ENCODE measurements at places on chromosomes 1 and 21. TPM values are rescaled to one million over a fixed set of nuclear protein-coding genes. Genes with fewer than 3 reads are reported as not detected.
A peak's percentile ranks its signal among the peaks of the same experiment; 100 is the strongest.

GRCh38 chr21:44965251-44966022, 25.6 kb downstream of the SLX9 start:
- DNase-seq: no peak
- peaks cover 11% of the 10 kb centered on the region for H3K4me1 ChIP-seq
- no peaks in the 10 kb centered on the region for H3K36me3 ChIP-seq
- no peak overlapping the region for H3K27ac ChIP-seq
- H3K27me3 ChIP-seq: no peaks in the 10 kb centered on the region
- no peak overlapping the region for H3K4me3 ChIP-seq

RAB25 gene
- 175 TPM for total RNA-seq

COL9A2 gene
- 43.0 TPM for total RNA-seq

DNA sequence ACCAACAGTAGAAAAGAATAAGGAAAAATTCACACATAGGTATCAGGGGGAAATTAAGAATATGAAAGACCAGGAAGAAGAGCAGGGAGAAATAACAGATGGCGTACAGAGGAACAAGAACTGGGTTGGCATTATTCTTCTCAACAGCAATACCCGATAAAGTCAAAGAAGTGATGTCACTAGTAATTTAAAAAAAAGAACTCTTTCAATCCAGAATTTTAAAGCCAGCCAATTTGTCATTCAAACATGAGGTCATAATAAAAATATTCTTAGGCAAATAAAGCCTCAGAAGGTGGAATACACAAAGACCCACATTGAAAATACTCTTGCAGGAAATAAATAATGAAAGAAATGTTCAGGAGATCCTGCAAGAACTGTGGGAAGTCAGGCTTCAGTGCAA, 8.8 kb downstream of the NCMAP start:
- H3K27ac ChIP-seq: no peak overlapping the region
- no peaks in the 10 kb centered on the region for H3K36me3 ChIP-seq
- no peak overlapping the region for H3K4me3 ChIP-seq
- no peak for DNase-seq

CBR3 gene
- total RNA-seq: not detected

DCDC2B gene
- not detected for total RNA-seq

DNA sequence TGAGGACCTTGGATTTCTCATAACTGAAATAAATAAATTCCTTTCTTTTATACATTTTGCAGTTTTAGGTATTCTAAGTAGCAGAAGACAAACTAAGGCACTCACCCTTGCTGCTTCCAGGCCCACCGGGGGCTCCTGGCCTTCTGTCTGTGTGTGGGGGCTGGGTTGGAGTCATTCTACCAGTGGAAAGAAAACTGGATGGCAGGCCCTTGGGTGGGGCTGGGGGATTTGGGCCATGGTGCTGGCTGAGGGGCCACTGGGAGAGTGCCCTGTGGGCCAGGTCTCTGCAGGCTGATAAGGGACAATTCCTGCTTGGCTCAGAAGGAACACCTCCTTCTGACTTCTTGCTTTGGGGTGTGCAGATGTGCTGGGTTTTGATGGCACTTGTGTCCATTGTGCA, 54.0 kb upstream of the CSF3R start:
- no peak overlapping the region for H3K27ac ChIP-seq
- no peaks in the 10 kb centered on the region for H3K4me1 ChIP-seq
- no peak overlapping the region for H3K4me3 ChIP-seq
- H3K36me3 ChIP-seq: no peaks in the 10 kb centered on the region
- no peaks in the 10 kb centered on the region for H3K27me3 ChIP-seq
- no peak for DNase-seq

DNA sequence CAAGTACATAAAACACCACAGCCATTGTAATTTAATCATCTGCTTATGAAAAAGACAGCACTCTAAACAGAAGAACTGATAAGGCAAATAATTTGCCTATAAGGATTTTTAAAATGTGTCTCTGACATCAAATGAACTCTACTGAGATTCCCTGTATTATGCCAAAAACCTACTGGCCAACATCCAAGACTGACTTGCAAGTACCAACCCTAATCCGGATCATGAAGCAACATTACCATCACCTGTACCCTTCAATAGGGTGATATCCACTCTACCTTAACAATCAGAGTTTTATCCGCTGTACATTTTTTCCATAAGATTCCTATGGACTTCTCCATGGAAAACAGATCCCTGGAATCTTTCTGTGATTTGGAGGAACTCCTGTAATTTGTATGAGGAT, 4.6 kb downstream of the RGS7 start:
- DNase-seq: no peak
- no peaks in the 10 kb centered on the region for H3K36me3 ChIP-seq
- H3K27me3 ChIP-seq: peaks cover 34% of the 10 kb centered on the region
- H3K4me3 ChIP-seq: no peak overlapping the region

DNA sequence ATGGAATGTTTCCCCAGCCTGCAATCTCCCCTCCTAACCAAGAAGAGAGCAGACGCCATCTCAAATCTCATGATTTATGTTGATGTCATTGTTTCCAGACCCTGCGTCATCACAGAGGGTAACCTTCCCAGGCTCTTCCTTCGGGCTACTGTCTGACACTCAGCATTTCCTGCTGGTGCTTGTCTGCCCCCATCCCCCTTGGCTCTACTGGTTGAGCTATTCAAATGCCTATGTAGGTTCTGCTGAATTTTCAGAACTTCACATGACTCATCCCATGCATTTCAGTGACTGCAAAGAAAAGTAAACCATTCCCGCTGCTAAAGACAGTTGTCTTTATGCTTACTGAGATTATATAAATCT, 24.8 kb upstream of the ITPKB start:
- H3K4me1 ChIP-seq: no peaks in the 10 kb centered on the region
- H3K4me3 ChIP-seq: no peak overlapping the region
- H3K27me3 ChIP-seq: no peaks in the 10 kb centered on the region
- H3K27ac ChIP-seq: no peak overlapping the region
- no peaks in the 10 kb centered on the region for H3K36me3 ChIP-seq

DNA sequence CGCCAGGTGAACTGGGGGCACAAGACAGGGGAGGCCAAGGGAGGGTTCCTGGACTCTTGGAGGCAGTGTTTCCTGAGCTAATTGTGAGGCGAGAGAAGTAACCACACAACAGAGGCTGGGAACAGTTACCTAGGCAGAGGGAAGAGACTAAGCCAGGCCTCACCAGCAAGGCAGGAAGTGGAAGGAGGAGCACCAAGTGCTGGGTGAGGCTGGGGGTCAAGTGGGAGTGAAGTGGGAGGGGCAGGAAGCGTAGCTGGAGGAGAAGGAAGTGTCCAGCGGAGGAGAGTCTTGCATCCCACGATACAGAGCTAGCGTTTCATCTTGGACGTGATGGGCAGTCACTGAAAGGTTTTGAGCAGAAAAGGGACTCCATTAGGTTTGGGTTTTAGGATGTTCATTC, 48.3 kb upstream of the CAPZB start:
- DNase-seq: peak; percentile 13
- H3K27ac ChIP-seq: peak overlapping the region; percentile 76
- H3K27me3 ChIP-seq: no peaks in the 10 kb centered on the region
- H3K4me3 ChIP-seq: no peak overlapping the region

OR10J5 gene
- total RNA-seq: not detected

DNA sequence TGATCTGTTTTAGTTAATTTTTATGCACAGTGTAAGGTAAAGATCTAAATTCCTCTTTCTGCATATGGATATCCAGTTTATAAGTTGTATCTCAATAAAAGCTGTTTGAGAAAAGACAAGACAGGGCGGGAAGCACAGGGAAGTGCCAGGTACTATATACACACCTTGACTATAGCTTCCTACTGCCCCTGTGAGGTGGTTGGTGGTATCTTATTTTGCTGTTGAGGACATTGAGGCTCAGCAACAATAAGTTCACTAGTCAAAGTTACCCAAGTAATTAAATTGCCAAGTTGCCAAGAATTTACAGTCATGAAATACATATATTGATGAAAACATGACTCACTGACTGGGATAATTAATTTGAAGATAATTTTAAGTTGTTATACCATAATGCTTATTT, 109.1 kb downstream of the CD247 start:
- DNase-seq: no peak
- no peaks in the 10 kb centered on the region for H3K27me3 ChIP-seq
- H3K27ac ChIP-seq: no peak overlapping the region
- H3K4me3 ChIP-seq: no peak overlapping the region

- DNase-seq: no peak
- H3K4me1 ChIP-seq: no peaks in the 10 kb centered on the region
- no peaks in the 10 kb centered on the region for H3K36me3 ChIP-seq
- no peak overlapping the region for H3K27ac ChIP-seq
- H3K4me3 ChIP-seq: no peak overlapping the region
Observed at GRCh38 chr21:31034378-31034777, 3.9 kb downstream of the KRTAP19-8 start.

DNA sequence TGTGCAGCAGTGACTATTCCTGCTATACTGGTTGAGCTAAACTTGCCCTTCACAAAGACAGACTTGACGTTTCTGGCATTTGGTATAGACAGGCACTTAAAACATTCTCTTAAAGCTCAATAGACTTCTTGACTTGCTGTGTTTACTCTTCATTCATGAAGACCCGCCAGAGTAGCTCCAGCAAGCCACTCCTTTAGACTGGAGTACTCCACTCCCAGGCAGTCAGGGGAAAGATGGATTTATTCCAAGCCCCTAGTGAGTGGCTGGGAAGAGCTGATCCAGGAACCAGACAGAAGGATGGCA, 70.7 kb downstream of the EVA1C start:
- H3K36me3 ChIP-seq: no peaks in the 10 kb centered on the region
- no peak for DNase-seq
- H3K27me3 ChIP-seq: no peaks in the 10 kb centered on the region
- no peak overlapping the region for H3K27ac ChIP-seq
- no peak overlapping the region for H3K4me3 ChIP-seq

- H3K27ac ChIP-seq: no peak overlapping the region
- DNase-seq: no peak
- no peaks in the 10 kb centered on the region for H3K27me3 ChIP-seq
- no peaks in the 10 kb centered on the region for H3K36me3 ChIP-seq
- H3K4me3 ChIP-seq: no peak overlapping the region
Observed at GRCh38 chr1:209890641-209891330, 47.2 kb upstream of the SYT14 start.

DNA sequence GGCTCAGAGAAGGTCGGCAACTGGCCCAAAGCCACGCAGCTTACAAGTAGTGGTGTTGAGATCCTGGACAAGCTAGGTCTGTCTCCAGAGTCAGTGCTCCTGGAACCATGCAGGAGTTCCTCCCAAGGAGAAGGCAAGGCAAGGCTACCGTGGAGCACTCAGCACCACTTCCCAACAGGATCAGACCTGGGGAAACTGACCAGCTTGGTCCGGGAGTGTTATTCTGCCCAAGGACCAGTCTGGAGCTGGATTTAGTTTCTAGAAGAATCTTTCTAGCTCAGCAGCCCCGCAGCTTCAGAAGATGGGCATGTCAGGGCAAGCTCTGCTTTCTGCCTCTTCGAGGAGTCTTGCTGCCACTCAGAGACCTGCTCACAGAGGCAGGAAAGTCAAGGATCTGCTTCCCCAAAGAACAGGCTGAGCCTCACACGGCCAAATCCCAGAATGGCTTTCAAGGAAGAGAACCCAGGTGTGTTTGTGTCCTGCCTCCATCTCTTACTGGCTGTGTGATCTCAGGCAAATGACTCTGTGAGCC, 302.8 kb downstream of the MATN1 start:
- no peak for DNase-seq
- H3K27me3 ChIP-seq: peaks cover 10% of the 10 kb centered on the region
- no peak overlapping the region for H3K4me3 ChIP-seq
- no peak overlapping the region for H3K27ac ChIP-seq
- no peaks in the 10 kb centered on the region for H3K36me3 ChIP-seq

DNA sequence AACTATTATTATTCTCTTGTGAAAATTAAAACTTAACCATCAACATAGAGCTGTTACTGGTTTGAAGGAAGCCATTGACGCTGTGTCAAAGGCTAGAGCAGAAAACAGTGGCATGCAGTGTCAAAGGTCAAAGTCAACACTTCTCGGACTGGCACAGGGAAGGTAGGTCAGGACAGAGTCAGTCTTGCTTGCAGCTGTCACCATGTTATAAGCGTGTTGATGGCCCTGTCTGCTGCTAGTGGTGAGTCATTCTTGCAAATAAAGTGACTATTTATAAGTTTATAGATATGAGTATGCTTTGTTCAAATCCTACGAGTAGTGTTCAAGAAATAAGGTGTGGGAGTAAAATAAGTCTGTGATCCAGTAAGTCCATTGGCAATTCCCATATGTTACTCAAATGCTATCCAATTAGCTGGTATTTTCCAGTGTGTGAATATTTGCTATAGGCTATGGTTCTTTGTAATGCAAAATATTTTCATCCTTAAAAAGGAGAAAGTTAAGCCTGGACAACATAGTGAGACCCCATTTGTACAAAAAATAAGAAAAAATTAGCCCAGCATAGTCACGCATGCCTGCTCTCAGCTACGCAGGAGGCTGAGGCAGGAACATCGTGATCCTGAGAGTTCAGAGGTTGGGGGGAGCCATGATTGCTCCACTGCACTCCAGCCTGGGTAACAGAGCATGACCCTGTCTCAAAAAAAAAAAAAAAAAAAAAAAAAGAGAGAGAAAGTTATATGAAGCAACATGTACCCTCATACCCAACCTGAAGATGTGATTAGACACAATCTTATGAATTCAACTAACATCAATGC, 26.3 kb upstream of the TINAGL1 start:
- H3K27ac ChIP-seq: peak overlapping the region; percentile 62
- no peaks in the 10 kb centered on the region for H3K27me3 ChIP-seq
- DNase-seq: peak; percentile 62
- no peak overlapping the region for H3K4me3 ChIP-seq
- peaks cover 4% of the 10 kb centered on the region for H3K4me1 ChIP-seq

- H3K4me3 ChIP-seq: no peak overlapping the region
- no peaks in the 10 kb centered on the region for H3K27me3 ChIP-seq
- H3K27ac ChIP-seq: no peak overlapping the region
- H3K36me3 ChIP-seq: no peaks in the 10 kb centered on the region
- DNase-seq: no peak
Observed at GRCh38 chr1:151553659-151554058, 13.6 kb downstream of the TUFT1 start.

GRCh38 chr1:8164670-8165069, 138.6 kb upstream of the ERRFI1 start:
- no peak overlapping the region for H3K27ac ChIP-seq
- no peaks in the 10 kb centered on the region for H3K27me3 ChIP-seq
- no peak for DNase-seq

DNA sequence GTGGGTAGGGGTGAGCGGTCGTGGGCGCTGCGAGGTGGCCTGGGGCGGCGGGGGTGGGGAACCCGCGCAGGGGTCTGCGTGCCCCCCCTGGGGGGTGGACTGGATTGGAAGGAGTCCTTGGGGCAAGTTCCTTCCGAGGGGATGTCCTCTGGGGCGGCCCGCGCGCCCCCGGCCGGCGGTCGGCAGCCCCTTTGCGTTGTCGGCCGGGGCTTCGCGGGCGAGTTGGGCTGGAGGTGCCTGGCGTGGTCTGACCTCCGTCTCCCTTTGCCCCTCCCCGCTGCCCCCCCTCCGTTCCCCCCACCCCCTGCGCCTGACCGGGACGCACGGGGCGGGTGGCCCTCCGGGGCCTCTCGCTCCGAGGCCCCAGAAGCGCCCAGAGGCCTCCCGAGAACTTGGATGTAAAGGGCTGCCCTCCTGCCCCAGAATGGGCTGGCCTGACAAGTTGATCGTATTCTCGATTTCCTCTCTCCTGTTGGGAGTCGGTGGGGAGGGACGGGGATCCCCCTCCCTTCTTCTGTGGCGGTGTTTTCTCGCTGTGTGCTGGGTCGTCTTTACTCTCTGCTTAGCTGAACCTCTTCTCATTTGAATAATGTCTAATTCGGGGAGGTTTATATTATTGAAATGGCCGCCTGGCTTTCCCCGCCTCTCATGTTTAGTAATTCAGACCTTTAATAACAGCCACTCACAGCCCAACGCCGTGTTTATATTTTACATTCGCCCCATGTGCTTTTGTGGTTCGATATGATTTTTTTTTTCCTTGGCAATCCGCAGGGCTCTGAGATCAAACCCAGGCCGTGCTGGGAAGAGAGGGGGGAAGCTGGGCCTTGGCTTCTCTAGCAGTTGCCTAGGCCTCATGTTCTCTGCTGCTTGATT, 1.3 kb downstream of the POU2F1 start:
- H3K27me3 ChIP-seq: no peaks in the 10 kb centered on the region
- H3K36me3 ChIP-seq: no peaks in the 10 kb centered on the region
- peak; percentile 80 for DNase-seq
- peak overlapping the region; percentile 92 for H3K4me3 ChIP-seq
